ENCODE measurements at places on chromosomes 12 and 14.

DNA sequence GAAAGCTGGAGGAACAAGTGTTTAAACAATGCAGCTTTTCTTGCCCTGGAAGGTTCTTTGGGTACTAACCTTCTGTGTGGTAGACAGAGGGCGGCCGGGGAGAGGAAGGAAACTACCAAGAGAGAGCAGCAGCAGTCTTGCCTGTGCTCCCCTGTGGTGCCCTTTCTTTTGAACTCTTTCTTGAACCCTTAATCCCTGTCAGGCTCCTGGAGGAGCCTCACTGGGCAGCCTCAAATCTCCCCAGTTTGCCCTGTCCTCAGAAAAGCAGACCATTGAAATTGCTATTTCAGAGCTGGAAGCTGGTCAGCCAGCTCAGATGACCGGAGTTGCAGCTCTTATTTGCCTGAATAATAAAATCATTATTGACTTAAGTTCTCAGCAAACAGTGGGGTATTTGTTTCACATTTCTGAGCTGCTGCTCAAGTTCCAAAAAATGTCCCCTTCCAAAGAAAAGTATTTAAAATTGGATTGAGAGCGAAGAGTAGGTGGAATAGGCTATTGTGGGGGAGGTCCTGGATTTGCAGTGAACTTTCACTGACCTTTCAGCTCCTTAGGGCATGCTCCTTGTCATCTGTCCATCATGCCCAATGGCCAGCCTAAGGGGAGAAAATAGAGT lies 42.1 kb upstream of the RNASE3 start:
- no peak for DNase-seq

- DNase-seq: no peak
Measured at GRCh38 chr12:57940915-57941164, 527 bp upstream of the ATP23 start.

DNA sequence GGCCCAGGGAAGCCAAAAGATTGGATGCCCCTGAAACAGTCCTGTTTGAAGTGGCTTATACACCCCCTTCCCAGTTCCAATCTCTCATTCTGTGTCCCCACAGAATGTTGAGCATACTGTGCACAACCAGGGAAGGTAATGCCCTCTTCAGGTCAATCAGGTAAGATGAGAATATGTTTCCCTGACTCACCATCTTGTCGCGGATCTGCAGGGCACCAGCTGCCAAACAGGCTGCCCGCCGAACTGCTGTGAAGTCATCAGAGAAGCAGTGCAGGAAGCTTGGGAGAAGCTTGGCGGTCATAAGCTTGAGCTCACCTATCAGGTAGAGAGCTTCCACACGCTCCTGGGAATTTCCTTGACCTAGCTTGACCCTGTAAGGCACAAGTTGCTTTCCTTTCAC lies 9.6 kb downstream of the RIOX1 start:
- no peak for DNase-seq

DNA sequence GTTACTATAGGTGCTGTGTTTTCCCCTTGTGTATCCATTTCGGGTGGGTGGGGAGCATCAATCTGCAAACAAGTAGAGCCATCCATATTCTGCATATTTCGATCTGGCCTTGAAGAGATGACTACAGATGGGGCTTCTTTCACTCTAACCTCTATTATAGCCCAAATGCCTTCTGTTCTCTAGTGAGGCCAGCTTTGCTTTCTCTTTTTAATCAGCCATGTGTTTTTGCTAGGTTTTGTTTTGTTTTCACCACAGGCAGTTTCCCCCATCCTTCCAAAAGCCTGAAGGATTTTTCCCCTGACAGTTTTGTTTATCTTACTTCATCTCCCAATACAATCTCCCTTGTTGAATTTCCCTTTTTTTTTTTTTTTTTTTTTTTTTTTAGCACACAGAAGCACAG lies 224.1 kb downstream of the BTG1 start:
- no peak for DNase-seq

DNA sequence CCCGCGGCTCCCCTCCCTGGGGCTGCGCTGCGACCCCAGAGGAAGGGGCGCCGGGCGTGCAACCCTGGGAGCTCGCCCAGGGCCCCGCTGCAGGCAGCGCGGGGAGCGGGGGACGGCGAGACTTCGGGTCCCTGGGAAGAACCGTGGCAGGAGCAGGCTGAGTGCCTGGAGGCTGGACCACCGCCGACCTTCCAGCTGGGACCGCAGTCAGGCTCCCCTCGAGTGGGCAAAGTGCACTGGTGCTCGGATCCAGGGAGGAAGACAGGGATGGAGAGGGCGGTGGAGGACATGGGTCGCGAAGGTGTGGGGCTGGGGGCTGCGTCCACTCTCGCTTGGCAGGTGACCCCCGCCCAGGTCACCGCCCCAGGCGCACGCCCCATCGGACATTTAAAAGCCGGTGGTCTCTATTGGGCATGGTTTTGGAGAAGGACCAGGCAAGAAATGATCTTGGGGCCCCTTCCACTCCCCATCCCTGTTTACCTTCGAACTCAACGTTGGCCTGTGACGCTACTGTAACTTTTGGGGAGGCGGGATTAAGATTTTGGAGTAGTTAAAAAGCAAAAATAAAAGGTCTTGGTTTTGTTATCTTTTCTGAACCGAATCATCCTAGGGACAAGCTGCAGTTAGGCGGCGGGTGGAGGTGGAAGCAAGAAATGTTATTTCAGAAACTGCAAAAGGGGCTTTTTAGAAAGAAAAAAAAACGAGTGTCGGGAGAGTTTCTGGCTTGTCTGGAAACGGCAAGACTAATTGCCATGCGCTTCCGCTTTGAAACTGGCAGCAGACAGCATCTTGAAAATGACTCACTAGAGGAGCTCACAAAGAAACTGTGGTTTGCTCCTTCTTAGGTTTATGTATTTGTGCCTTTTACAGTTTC lies 1.0 kb downstream of the ELK3 start:
- peak; percentile 82 for DNase-seq

- DNase-seq: no peak
Measured at GRCh38 chr12:83389237-83389996, 702.7 kb downstream of the TMTC2 start.

DNA sequence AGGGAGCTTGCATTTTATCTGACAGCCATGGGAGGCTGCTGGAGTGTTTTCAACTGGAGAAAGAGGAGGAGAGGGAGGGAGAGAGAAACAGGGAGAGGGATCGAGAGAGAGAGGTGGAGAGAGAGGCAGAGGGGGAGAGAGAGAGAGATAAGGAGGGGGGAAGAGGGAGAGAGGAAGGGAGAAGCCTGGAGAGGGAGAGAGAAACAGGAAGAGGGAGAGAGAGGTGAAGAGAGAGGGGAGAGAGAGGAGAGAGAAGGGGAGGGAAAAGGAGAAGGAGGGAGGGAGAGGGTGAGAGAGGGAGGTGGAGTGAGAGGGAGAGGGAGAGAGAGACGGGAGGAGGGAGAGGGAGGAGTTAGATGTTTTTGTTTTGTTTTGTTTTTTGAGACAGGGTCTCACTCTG lies 45.6 kb downstream of the DNAH10 start:
- DNase-seq: no peak

GRCh38 chr14:67584978-67585377 lies 15.1 kb downstream of the PIGH start:
- DNase-seq: no peak

DNA sequence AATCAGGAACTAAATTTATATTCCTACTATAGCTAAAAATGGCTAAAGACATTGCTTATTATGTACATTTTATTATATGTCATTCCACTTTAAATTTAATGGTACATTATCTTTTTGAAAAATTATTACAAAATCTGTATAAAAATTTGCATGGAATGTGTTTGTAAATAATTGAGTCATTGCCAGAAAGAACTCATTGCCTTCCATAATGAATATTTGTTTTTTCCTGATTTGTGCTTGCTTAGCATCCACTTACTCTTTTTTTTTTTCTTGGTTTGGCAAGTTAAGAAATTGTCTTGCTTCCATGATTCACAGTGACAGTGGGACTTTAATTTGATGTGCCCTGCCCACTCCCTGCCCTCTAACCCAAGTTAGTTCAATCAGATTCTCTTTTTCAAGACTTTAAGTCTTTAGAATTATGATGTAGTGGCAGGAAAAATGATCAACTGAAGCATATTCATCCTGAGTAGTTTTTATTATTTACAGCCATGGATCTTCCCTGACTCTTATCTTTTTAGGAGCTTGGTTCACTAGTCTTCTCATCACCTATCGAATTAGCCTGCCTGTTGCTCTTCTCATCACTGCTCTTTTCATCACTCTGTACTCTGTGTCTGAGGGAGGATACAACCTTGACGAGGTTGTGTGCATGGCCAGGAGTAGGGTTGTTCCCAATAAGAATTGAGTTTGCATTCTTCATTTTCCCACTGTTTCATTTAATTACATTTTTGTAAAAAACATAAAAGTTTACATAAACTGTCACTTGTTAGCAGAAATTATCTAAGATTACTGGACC lies 442.0 kb downstream of the BTG1 start:
- no peak for DNase-seq

DNA sequence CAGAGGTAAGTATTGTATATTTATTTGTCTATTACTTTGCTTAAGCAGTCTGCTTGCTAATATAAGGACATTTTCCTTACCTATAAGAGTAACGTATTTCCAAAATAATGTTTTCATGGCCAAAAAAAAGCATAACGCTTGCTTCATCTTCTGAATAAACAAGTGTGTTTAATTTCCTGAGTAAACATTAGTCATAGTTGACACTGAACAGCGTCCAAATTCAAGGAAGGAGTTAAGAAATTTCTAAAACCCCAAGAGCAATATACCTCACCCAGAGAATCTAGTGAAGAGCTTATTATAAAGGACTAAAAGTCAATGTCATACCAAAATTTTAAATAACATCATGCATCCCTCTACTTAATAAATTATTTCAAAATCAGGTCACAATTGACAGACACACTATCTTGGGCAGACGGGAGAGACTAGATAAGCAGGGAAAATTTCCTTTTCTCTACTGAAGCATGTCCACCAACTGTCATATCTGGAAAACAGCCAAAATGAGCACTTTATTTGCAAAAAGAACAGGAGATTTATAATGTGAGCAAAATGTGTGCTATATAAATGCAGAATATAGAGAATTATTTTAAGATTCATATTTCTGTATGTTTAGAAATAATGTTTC lies 25.1 kb downstream of the ANKS1B start:
- no peak for DNase-seq

- peak; percentile 58 for DNase-seq
Measured at GRCh38 chr14:54730156-54730961, 163.4 kb downstream of the SAMD4A start.

GRCh38 chr14:53951243-53951626 lies 5.4 kb downstream of the BMP4 start:
- DNase-seq: no peak

GRCh38 chr12:10214895-10215267 lies 2.2 kb downstream of the GABARAPL1 start:
- no peak for DNase-seq

- no peak for DNase-seq
Measured at GRCh38 chr12:21913823-21914222, 27.4 kb downstream of the ABCC9 start.

DNA sequence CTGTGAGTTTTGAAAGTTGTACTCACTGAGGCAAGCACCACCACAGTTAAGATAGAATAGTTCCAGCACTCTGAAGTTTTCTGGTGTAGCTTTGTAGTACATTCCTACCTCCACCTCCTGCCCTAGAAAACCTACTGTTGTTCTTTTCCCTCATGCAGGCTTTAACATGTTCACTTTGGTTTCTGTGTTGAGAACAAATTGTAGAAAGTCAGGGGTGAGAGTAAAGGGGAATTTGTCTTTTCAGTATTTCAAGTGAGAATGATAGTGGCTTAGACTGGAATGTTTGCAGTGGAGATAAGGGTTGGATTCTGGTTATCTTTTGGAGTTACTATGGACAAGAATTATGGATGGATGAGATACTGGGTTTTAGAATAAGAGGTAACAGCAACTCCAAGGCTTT lies 67.2 kb downstream of the AEBP2 start:
- no peak for DNase-seq

GRCh38 chr12:53868511-53868986 lies 70.1 kb upstream of the HOXC13 start:
- DNase-seq: no peak

GRCh38 chr12:58291106-58291505 lies 349.7 kb downstream of the ATP23 start:
- no peak for DNase-seq

DNA sequence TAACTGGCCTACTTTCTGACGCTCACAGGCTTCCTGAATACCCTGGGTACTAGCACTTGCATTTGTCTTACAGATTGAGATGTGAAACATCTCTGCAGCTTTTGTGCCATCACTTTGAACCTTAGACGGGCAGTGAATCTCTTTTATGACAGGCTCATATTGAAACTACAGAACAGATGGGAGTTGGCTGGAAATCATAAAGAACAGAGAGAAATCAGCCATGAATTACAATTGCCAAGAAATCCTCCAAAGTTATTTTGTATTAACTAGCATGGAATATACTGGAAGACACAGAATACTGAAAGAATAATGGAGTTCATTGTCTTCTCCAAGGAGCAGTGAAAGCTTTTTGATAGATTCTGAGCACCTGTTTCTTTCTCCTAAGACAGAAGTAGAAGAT lies 32.7 kb downstream of the MYF5 start:
- no peak for DNase-seq

DNA sequence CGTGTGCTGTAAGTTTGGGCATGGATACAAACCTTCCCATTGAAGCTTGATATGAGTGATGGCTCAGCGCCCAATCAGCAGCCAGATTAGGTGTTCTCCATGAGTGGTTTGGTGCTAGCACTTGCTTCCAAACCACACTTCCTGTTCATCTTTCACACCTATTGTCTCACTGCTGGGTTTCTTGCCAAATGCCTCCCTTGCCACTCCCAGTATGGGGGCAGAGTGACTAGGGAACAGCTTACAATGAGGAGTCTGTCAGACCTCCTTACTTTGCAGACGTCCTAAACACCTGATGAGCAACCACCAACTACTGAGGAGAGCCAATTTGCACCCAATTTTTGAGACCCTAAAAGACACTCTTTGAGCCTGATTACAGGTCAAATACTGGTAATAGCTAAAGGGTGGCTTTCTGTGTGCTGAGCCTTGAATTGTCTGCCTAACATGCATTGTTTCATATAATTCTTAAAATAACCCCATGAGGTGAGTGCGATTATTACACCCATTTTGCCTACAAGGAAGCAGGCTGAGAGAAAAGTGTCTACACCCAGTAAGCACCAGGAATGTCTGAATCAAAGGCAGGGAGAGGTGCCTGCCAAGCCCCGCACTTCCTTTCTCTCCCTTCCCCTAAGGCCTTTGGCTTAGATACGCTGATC lies 48.4 kb upstream of the FOS start:
- DNase-seq: peak; percentile 38

- DNase-seq: no peak
Measured at GRCh38 chr14:54267172-54267571, 129.6 kb upstream of the CDKN3 start.

DNA sequence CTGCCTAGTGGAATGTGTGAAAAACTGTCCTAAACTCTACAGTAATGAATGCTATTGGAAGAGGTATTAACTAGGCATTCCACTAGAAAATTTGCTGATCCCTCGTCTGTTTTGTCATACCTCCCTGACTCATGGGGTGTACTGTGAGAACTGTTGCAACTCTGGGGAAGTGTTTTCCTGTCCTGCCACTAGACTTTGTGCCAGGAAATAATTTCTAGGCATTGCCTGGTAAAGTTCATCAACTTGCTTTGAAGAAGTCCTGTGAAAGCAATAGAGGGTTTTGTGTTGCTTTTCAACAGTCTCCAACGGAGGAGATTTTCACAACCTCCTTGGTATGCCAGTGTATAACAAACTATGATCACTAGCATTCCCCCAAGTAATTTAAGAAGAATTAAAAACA lies 139.9 kb downstream of the AKAP6 start:
- DNase-seq: no peak

All from stimulated activated naive CD8-positive, alpha-beta T cell treated with anti-CD3 and anti-CD28 coated beads, Interleukin-15, amount 100 ng/mL, for 72 hours (primary cell).